Sigmoid colon (tissue), 7 donors: ENCODE measurements at places on chromosomes 6 and 20. TPM values are rescaled to one million over a fixed set of nuclear protein-coding genes. Genes with fewer than 3 reads are reported as not detected.

NKAPL gene
- polyA plus RNA-seq, result 0.60 TPM

HLA-DMB gene
- 90.5 TPM for polyA plus RNA-seq

MUCL3 gene
- under 0.01 TPM for polyA plus RNA-seq

GRCh38 chr6:75290136-75290945, 5.7 kb upstream of the TMEM30A start:
- H3K27me3 ChIP-seq, result no peaks in the 10 kb centered on the region
- no peak overlapping the region for H3K4me3 ChIP-seq
- H3K36me3 ChIP-seq, result no peaks in the 10 kb centered on the region
- DNase-seq, result no peak

DNA sequence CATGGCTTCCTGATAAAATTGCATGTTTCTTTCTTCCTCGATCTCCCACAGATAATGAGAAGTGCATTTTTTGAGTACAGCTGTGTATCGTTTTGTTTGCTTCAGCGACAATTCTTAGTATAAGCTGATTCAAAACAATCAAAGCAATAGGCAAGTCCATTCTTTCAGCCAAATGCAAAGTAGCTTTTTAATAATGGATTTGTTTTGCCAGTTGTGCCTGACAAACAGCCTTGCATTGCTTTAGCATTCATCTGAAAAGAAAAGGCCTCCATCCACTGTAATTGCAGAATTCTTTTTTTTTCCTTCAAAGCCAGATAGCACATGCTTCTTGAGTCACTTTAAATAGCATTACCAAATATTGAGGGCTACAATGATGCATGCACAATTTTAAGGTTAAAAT, 32.0 kb downstream of the TTLL2 start:
- no peak overlapping the region for H3K4me3 ChIP-seq
- H3K36me3 ChIP-seq, result no peaks in the 10 kb centered on the region
- no peak for DNase-seq
- no peaks in the 10 kb centered on the region for H3K27me3 ChIP-seq

DNA sequence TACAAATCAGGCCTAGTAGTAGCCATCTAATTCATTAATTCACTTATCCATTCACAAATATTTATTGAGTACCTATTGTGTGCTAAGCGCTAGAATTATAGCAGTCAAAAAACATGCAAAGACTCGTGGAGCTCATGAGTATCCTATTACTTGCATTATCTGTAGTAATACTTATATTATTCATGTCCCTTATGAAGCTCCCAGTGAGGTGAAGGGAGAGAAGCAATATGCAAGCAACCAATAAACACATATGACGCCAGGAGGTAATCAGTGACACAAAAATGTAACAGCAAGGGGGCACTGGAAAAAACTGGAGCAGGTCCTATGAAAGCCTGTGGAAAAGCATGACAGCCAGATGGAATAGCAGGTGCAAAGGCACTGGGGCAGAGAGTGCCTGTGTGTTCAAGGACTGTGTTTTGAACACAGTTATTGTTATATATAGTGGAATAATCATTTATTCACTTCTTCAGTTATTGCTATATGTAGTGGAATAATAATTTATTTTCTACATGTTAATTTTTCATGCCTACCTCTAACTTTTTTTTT, 109.5 kb downstream of the KIF13A start:
- H3K27ac ChIP-seq, result peak overlapping the region; percentile 50
- no peaks in the 10 kb centered on the region for H3K27me3 ChIP-seq
- H3K4me1 ChIP-seq, result no peaks in the 10 kb centered on the region
- no peak overlapping the region for H3K4me3 ChIP-seq
